Kidney glomerular epithelial cell (primary cell): ENCODE measurements at places on chromosomes 11 and 22.

- DNase-seq: no peak
These were observed 291.0 kb downstream of the BRD1 start for GRCh38 chr22:49536571-49537131.

DNA sequence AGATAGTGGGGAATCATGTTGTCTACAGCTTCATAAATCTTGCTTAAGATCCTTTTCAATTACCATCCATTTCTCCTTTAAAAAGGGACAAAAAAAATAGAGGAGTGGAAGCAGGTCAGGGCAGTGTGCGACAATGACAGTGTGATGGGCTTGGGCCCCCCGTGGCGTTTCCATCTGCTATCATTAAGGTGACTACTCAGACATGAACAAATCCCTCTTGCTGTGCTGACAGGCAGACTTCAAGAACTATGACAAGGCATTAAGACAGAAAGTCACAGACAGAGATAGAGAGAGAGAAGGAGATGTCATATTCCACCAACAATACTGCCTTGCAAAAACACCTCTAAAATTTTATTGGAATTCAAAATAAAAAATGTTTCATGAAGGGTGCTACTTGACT lies 263.2 kb downstream of the DCDC1 start:
- DNase-seq: no peak

DNA sequence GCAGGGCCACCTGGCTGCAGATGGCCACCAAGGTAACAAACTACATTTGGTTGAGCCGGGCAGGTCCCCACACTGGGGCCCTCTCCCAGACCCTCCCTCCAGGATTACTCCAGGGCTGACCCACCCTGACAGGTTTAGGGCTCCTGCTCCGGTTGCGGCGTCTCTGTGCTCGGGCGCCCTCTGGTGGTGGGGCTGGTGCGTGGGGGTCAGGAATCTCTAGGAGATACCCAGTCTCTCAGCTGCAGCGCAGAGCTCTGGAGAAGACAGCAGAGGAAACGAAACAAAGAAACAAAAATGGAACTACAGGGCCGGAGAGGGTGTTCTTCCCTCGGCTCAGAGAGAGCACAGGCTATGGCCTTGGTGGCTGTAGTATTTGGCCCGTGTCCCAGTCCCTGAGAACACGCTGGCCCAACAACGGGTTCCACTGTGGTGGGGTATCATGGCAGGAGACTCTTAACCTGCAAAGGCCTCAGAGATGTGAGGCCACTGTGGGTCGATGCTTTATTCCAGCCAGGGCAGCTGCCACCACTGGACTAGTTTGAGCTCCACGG lies 2.4 kb downstream of the C11orf96 start:
- DNase-seq: no peak

- DNase-seq: no peak
These were observed 52.2 kb upstream of the HMGXB4 start for GRCh38 chr22:35204807-35205775.

- DNase-seq: no peak
These were observed 48.7 kb upstream of the GRIK4 start for GRCh38 chr11:120462825-120463224.

- DNase-seq: no peak
These were observed 32.1 kb downstream of the GRAMD4 start for GRCh38 chr22:46652081-46652846.

DNA sequence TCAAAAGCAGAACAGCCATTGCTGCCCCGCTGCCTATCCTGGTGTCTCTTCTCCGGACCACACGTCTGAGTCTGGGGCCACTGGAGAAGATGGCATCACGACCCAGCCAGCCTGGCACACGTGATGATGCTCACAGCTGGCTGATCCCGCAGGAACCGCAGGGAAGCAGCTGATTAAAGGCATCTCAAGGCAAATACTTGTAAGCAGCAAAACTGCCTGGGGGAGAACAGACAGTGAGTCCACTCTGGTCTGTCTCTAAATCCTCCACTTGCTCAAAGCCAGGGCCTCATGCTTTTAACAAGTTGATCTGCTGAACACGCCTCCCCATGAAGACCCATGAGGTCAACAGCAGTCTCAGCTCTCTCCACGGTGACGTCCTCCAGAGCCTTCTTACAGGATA lies 108.6 kb downstream of the BRD1 start:
- no peak for DNase-seq

- DNase-seq: no peak
These were observed 51.6 kb upstream of the LINC01488 start for GRCh38 chr11:69429716-69430491.

GRCh38 chr11:67636962-67637361 lies 2.6 kb downstream of the TBX10 start:
- DNase-seq: no peak

DNA sequence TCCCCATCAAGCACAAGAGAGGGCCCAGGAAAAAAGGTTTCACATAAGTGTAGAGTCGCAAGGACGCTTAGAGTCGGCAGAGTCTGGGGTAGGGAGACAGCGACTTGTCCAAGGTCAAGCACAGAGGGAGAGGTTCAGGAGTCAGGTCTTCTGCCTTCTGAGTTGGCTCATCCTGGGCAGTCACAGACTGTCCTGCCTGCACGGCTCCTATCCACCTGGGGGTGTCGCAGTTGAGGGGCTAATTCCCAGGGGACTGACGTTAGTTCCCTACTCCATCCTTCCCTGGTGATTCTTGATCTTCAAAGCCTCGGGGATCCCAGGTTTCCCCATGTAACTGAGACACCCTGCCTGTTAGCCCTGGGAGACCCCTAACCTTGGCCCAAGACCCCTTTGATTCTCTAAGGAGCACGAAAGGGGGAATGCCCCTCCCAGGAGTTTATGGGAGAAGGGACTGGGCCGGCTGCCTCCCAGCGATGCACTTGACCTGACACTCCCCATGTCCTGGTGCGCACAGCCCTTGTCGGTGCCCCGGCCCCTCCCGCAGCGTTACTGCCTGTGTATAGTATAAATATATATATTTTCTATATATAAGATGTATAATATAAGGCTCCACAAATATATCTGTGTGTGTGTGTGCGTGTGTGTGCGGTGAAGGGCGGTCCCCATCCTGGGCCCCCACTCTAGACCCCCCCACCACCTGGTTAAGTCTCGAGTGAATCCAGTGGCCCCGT lies 14.7 kb upstream of the TAB1 start:
- DNase-seq: no peak

DNA sequence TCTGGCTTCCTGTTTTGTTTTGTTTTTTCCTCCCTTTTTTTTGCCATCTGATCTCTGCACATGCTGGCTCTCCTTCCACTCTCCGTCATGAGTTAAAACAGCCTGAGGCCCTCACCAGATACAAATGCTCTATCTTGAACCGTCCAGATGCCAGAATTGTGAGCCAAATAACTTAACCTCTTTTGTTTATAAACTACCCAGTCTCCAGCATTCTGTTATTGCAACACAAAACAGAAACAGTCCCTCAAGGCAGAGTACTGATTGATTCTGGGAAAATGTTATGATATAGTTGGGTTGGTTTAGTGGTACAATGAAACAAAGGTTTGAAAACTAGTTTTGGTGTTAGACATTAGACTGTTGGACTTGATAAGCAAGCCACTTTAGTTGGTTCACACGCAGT lies 1390.0 kb upstream of the RAG2 start:
- no peak for DNase-seq

GRCh38 chr22:31290494-31291471 lies 1.5 kb downstream of the PIK3IP1 start:
- DNase-seq: peak; percentile 86

- DNase-seq: no peak
These were observed 1041.6 kb downstream of the BRD1 start for GRCh38 chr22:48785792-48786678.

DNA sequence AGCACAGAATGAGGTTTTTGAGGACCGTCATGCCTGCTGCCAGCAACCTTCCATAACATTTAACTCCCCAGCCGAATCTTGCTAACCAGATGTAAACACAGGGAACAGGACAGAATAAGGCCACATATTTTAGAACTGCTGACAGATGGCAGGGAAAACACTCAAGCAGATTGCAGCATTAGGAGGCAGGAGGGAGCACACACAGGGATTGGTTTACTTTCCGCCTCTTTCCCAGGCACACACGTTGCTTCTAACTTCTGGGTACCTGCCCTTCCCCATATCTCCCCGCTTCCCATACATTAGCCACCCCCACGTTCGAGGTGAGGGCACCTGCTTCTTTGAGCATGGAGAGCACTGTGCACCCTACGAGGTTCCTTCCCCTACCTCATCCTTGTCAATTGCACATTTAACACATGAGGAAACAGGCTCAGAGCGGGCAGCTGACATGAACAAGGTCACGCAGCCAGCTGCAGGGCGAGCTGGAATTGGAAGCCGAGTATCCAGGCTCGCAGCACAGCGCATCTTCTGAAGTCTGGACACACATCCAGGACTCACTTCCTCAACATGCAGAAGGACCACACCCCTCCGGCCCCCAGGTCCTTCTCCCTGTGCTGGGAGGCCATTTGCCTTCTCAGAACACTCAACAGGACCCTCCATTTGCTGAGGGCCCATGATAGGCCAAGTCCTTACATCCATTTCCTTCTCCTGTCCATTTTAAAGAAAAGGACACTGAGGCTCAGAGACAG lies 18.7 kb downstream of the ASPHD2 start:
- DNase-seq: no peak

GRCh38 chr11:97685695-97686094 lies 1295.9 kb downstream of the JRKL start:
- no peak for DNase-seq

- DNase-seq: no peak
These were observed 661 bp upstream of the MALAT1 start for GRCh38 chr11:65498042-65498726.

DNA sequence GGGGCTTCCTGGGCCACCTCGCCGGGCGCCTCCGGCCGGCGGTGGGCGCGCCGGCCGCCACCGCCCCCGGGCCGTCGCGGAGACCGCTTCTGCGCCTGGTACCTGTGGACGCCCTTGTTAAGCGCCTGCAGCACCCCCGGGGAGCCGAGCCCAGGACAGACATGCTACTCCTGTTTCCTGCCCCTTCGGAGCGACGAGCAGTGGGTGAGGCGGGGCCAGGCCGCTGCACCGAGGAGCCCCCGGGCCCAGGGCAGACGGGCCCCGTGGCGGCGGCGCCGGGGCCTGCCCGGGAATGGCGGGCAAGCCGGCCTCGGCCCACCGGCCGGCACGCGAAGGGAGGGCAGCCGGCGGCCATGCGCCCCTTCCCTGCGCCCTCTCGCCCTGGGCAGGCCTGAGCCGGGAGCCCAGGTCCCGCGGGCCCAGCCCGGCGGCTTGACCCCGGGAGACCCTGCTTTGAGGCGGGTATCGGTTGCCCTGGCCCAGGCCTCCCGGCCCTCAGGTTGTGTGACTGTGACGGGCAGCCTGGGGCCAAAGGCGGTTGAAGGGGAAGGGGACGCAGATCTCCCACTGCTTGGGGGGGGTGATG lies 789 bp upstream of the KDM2A start:
- peak; percentile 22 for DNase-seq

DNA sequence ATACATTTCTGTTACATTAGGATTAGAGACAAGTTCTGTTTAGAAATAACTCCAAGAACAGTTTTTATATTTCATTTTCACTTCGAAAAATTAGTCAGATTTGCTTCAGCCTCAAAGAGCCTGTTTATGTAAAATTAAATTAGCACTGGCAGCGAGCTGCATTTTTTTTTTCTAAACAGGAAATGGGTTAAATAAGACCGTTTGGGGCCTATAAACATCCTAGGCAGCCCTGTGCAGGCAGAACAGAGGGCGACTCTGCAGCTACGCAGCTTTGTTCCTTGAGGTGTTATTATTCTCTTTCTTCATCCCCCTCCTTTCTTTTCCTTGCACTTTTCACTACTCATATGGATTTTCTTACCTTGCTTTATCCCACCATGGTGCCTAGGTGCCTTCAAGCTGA lies 48.7 kb downstream of the CWC15 start:
- no peak for DNase-seq

DNA sequence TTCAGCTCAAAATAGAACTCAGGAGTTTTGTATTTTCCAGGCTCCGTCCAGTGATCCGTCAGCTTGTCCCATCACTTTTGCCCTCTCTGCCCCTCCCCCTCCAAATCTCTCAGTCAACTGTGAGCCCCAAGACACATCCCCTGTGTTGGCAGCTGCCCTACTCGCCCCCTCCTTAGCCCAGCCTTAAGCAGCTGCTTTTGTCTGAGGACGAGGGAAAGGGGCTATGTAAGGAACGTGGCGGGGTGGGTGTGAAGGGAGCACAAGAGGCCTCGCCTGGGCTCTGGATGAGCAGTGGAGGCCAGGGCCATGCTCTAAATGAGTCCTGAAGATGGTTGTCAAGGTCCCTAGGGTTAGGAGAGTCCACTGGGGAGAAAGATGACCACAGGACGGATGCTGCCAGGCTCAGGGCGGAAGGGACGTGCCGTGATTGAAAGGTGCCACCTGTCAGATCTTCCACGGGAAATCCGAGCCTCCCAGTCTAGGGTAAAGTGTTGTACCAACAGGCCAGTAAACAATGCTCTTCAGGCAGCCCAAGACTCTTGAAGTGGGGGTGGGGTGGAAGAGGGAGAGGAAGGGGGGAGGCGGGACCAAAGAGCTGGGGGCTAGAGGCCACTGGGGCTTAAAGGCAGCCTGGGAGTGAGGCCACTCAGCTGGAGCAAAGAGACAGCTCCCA lies at the start of gene SMTNL1:
Gene SMTNL1 (plus strand): TSS at position 649 of the 673 bp plus-strand sequence. CDS start 5,048 bp downstream, outside the sequence.
- DNase-seq: no peak

- DNase-seq: no peak
These were observed 9.7 kb upstream of the MALAT1 start for GRCh38 chr11:65489035-65489705.

- no peak for DNase-seq
These were observed 27.9 kb downstream of the NOX4 start for GRCh38 chr11:89463266-89463780.

DNA sequence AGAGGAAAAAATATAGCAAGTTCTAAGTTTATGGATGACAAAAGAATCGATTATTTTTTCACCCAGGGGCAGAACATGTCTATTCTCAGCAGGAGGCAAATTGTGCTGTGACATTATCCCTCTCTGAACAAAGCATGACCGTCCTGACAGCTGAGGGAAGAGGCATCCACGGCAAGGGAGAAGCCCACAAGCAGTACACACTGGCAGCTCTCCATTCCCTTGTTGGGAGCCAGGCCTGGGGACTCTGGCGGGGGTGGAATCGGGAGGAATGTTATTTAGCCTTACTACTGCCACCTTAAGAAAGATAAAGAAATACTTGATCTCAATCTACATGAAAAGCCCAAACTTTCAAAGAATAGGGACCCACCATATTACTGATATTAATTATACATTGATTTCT lies 3.4 kb downstream of the KIRREL3 start:
- DNase-seq: no peak

DNA sequence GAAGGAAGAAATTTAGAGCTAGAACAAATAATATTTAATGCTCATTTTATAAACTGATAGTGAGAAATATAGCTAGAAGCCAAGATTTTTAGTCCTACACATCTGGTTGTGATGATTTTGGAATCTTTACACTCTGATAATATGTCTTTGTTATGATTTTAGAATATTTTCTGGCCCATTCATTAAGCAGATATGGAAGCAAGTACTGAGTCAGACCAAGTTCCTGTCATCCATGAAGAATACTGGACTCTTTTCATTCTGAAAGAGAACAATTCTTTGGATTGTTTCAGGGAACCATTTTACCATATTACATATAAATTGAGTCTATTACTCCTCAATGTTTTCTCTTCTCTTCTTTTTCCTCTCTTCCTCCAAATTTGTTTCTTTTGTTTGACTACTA lies 227.4 kb downstream of the TMEM135 start:
- DNase-seq: peak; percentile 5

- peak; percentile 45 for DNase-seq
These were observed 28.9 kb upstream of the CARD18 start for GRCh38 chr11:105168457-105168856.
